ENCODE measurements at places on chromosomes 16 and 17.

GRCh38 chr16:49085686-49086085, 196.0 kb downstream of the CBLN1 start:
- DNase-seq, result no peak

GRCh38 chr17:38967290-38967738, at the start of gene FBXO47:
Gene FBXO47 (minus strand): TSS chr17:38967403. CDS start chr17:38963025, 4,378 bp downstream.
- peak; percentile 92 for DNase-seq

GRCh38 chr17:21304091-21304490, 19.6 kb downstream of the MAP2K3 start:
- peak; percentile 68 for DNase-seq

GRCh38 chr16:24045641-24046040, 209.9 kb downstream of the PRKCB start:
- DNase-seq, result no peak

- no peak for DNase-seq
Observed at GRCh38 chr16:4663777-4664465, 29.4 kb upstream of the NUDT16L1 start.

GRCh38 chr16:80862160-80862705, 57.8 kb upstream of the CDYL2 start:
- no peak for DNase-seq

- no peak for DNase-seq
Observed at GRCh38 chr16:617855-618254, 12.9 kb upstream of the WFIKKN1 start.

DNA sequence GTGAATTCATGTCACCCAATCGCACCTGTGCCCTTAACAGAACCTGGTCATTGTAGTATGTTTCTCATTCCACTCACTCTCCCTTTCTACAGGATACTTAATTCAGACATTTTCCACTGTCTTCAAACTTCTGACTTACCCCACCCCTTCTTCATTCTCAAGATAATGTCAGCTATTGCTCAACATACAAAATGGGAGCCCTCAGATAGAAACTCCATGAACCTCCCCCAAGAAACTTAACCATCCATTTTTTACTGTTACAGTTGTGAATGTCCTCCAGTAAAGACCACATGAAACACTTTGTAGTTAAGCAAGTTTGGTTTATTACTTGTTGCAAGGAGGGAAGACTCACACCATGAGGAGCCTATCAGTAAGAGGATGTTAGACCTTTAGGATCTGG, 22.1 kb upstream of the ARHGAP17 start:
- no peak for DNase-seq

DNA sequence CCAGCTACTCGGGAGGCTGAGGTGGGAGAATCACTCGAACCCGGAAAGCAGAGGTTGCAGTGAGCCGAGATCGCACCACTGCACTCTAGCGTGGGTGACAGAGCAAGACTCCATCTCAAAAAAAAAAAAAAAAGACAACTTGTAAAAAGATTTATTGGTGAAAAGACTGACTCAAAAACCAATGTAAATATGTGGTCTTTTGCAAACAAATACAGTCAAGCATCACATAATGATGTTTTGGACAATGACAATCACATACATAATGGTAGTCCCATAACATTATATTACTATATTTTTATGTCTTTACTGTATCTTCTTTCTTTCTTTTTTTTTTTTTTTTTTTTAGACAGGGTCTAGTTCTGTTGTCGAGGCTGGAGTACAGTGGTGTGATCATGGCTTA, 8.3 kb downstream of the CRLF3 start:
- DNase-seq, result no peak

GRCh38 chr17:53628011-53628410, 194.7 kb upstream of the KIF2B start:
- DNase-seq, result no peak
